ELR (cell line): ENCODE measurements at places on chromosomes 11 and 22.
A peak's percentile ranks its signal among the peaks of the same experiment; 100 is the strongest.

- no peak for DNase-seq
These were observed 19.1 kb upstream of the GRIK4 start for GRCh38 chr11:120492486-120492885.

GRCh38 chr22:50276143-50276542 lies 6.0 kb upstream of the MAPK11 start:
- DNase-seq = peak; percentile 48

GRCh38 chr11:117684731-117685130 lies 112.3 kb downstream of the DSCAML1 start:
- no peak for DNase-seq

GRCh38 chr22:23532731-23533130 lies 47.4 kb downstream of the IGLL1 start:
- DNase-seq = no peak

DNA sequence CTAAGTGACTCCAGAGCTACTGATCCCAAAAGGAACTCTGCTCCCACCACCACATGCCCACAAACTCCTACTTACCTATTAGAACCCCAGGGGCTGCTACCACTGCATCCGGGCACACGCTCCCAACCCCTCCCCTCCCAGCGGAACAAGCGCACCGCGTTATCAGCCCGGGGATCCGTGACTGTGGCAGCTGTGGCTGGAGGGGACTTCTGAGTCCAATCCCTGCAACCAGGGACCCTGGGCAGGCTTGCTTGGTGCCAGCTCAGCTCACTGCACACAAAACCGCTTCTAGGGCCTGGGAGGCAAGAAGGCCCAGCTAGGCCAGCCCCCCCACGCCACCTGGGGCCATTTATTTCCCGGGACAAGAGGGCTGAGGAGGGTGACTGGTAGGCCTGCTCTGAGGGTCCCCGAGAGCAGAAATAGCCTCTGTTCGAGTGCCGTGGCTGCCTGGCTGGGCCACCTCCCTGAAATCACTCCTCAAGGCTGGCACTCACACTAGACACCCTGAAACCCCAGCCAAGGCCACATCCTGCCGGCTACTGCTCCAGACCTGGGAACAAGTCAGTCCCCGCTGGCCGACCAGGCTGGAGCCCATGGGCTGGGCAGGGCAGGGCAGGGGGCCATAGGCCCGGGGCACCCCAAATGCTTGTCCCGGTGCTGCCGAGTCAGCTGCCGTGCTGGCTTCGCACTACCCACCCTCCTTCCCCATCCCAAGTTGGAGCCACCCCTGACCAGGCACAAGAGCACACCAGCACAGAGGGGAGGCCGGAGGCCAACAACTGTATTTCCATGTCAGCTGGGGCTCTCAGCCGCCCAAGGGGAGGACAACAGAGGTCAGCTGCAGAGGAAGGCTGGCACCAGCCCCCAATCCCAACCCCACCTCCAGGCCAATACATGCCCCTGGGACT lies 1.9 kb upstream of the IFITM10 start:
- no peak for DNase-seq
